Stimulated activated CD8-positive, alpha-beta memory T cell treated with anti-CD3 and anti-CD28 coated beads, Interleukin-4, amount 100 ng/mL, for 1 hour (primary cell): ENCODE measurements at places on chromosomes 13 and 19.
A peak's percentile ranks its signal among the peaks of the same experiment; 100 is the strongest.

DNA sequence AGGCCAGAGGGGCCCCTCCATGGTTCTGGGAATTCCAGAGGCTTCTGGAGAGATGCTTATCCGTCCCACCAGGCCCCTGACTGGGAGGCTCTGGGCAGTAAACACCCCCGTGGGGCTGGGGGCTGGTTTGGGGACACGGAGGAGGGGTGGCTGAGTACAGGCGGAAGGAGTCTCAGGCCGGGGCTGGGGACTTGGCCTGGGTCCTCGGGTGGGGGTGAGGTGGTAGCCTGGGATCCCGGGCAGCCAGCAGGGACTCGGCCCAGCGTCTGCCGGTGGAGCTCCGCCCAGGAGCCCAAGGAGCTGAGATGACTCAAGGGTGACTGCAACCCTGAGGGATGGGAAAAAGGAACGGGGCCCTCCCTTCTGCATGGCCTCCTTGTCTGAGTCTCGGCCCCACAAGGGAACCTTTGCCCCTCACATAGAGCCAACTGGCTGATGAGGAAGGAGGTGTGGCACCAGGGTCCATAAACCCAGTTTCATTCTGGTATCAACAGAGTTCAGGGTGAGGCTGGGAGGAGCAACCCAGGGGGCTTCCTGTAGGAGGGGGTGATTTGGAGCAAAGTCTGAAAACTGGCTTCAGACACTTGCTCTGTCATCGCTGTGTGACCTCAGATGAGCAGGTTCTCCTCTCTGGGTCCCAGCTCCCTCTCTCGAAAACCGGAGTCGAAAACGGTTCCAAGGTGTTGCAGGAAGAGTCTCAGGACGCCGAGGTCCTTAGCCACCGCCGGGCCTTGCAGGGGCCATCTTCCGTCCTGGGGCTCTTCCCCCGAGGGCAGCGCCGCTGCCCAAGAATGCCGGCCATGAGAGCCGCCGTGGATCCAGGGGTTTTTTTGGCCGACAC is 809 bp downstream of the MISP start:
- DNase-seq = no peak

DNA sequence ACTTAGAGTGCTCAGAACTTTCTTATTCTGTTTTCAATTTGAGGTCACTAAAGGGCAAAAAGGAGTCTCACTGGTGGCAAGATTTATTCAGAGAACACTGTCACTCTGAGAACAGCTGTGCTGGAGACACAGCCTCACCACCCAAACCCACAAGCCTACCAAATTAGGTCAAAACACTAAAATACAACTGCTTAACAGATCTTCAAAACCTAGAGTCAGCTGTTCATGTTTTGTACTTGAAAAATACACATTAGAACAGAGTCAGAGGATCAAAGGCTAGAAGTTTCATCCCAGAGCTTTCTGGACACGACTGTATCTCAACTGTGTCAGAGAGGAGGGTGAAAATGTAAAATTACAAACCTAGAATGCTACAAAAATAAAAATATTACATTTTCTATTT is 89.3 kb downstream of the MIPEP start:
- DNase-seq = no peak

DNA sequence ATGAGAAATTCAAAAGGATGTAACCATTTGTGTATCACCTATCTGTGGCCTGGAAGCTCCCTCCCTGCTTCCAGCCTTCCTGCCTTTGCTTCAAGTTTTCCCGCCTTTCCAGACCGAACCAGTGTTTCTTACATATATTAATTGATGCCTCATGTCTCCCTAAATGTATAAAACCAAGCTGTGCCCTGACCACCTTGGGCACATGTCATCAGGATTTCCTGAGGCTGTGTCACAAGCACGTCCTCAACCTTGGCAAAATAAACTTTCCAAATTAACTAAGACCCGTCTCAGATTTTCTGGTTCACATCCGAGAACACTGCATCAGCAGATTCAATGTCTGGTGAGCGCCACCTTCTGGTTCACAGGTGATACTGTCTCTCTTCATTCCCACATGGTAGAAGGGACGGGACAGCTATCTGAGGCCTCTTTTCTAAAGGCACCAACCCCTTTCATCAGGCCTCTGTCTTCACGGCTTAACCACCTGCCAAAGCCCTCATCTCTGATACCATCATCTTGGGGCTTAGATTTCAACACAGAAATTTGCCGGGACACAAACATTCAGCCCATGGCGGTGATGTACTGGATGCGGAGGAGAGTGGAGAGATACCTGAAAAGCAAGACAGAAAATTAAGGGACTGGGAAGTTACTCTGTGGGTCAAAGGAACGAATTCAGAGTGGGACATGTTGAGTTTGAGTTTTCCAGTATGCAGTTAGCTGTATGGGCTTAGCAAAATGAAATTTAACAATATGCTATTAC is 58.7 kb upstream of the PABPC3 start:
- DNase-seq = peak; percentile 11

DNA sequence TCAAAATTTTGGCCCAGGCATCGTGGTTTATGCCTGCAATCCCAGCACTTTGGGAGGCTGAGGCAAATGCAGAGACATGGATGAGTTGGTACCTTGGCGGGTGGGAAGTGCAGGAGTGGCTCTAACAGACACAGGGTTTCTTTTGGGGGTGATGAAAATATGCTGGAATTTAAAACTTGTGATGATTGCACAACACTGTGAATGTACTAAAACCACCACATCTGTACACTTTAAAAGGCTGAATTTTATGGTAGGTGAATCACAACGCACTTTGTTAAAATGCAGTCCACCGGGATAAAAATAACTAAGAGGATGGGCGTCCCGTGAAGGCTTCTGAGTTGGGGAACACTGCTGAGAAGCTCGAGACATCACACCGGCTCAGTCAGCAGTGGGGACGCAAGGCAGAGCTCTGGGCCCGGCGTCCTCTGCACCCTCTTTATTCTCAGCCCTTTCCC is 47.1 kb downstream of the MLLT1 start:
- DNase-seq = no peak

DNA sequence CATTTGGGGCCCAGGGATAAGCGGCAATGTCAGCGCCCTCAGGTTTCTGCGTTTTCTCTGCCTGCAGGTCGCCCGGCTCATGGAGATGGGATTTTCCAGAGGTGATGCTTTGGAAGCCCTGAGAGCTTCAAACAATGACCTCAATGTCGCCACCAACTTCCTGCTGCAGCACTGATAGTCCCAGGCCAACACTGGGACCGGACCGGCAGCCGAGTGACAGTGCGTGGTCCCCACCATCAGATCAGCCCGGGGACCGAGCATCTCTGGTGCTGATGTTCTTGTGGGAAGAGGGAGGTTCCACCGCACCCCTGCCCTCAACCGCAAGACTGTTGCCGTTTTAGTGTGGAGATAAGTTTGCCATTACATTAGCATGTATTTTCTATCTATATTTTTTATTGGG is 78.0 kb upstream of the GPR183 start:
- DNase-seq = no peak

- no peak for DNase-seq
Observed at GRCh38 chr19:44021221-44021620, 4.0 kb upstream of the ZNF222 start.
